Astrocyte of the hippocampus (primary cell): ENCODE measurements at places on chromosomes 2 and 18.

DNA sequence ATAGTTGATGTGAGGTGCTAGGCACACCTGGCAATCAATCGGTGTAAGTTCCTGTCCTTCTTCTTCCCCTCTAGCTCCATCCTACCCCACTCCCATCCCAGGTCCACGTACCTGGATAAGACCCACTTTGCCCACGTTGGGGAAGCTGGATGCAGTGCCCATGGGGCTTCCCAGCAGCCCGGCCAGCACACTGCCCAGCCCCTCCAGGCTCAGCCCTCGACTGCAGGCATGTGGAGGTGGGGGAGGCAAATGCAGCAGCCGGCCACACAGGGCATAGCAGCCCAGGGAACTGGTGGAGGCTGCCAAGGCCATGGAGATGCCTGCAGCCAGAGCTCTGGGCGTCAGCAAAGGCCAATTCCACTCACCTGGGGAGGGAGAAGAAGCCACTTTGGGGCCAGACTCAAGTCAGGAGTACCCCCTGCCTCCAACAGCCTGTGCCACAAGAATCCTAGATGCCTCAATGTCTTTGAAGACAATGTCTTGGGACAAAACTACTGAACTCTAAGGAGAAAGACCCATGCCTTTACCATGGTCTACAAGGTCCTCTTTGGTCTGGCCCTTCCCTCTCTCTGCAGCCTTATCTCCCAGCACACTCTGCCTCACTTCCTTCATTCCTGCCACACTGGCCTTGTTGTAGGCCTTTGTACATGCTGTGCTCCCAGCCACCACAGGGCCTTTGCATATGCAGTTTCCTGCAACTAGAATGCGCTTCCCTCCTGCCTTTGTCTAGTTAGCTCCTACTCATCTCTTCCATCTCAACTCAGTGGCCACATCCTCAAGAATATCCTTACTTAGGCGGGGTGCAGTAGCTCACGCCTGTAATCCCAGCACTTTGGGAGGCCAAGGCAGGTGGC lies 4.5 kb downstream of the SLC23A3 start:
- DNase-seq = no peak

DNA sequence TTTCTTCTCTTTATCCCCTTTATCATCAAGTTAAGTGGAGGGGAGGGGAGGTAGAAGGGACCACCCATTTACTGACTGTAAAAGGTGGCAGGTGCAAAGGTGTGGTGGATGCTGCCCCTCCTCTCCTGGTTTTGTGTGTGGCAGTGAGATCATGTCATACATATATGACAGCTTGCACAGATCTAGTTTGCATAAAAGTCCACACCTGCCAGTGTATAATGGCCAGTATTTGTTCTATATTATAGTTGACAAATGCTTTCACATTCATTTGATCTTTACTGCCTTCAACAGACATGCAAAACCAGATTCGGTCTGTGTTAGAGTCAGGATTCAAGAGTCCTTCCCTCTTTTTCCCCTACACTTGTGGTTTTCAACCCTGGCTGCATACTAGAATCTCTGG lies 55.1 kb downstream of the TGFA start:
- DNase-seq = no peak

- peak; percentile 60 for DNase-seq
Measured at GRCh38 chr2:220143336-220143735, 515.9 kb downstream of the SLC4A3 start.

DNA sequence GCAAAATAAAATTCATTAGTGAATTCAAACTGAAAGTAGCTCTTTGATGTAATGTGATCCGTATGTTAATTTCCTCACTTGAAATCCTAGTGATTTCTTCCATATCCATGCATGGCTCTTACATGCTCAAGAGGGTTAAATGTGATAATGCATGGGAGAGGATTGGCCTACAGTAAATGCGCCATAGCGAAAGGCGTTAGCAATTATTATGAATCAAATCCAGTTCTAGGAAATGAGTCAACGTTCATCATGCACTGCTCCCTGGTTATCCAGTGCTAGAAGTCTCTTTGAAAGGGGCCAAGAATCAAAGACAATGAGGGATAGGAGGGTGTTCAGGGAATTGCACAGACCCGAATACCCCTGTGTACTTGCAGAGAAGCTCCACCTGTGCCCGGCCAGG lies 101.4 kb upstream of the RASGRP3 start:
- no peak for DNase-seq

GRCh38 chr2:99651930-99652670 lies 162.3 kb upstream of the REV1 start:
- peak; percentile 66 for DNase-seq

DNA sequence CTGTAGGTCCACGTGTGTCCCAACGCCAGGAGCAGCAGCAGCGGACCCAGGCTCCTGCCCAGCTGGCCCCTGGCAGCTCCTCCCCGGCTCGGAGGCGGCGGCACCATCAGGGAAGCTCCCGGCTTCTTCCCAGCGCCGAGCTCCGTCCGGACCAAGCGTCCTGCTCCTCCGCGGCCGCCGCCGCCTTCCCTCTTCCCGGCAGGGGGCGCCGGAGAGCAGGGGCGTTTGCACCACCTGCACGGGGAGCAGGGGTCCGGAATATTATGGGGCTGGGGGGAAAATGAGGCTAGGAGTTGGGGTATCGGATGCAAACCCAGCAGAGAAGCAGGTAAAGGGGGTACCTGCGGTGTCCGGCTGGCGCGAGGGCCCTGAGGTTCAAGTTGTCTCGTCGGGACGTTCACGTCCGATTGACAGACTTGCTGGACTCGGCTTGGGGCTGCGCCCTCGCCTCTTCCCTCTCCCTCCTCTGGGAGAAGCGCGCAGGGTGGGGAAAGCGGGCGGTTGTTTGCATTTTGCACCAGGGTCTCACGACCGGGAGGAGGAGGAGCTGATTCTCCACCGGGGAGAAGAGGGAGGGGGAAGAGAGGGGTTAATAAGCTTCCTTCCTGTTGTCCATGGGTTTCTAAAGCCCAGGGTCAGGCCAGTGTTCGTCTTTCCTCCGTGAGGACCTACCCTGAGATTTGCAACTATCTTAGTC lies at the start of gene CCBE1:
Gene CCBE1 (minus strand): TSS at position 188 of the 697 bp plus-strand sequence.
- peak; percentile 86 for DNase-seq

DNA sequence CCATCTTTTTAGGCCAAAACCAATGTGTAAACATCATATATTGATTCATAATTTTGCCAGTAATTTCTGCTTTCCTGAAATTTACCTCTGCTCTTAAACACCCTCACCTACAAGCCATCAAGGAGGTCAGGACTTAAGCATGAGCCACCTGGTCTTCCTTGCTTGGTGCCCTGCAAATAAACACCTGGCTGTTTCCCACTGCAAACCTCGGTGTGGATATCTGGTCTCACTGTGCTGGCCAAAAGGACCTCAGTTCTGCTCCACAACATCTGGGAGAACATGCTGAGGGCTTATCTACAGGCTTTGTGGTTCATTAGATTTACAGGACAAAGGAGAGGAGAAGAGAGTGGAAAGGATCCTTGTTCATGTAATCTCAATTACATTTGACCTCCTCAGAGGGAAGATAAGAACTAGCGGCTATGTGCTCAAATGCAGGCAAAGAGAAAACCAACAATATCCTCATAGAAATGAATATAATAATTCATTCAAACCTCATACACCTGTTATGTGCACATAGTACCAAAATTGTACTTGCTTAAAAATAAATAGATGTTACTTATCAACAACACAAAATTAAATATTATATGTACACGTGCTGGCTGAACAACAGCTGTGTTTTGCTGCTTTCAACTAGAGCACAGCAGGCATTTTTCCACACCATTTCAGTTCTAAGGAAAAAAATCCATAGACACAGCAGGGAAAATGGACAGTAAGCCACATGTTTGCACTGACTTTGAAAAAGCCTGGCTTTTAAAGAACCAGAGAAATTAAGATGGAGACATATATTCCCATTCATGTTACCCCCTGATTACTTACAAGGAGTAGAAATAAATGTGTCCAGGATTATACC lies 465.1 kb downstream of the LPIN1 start:
- no peak for DNase-seq

DNA sequence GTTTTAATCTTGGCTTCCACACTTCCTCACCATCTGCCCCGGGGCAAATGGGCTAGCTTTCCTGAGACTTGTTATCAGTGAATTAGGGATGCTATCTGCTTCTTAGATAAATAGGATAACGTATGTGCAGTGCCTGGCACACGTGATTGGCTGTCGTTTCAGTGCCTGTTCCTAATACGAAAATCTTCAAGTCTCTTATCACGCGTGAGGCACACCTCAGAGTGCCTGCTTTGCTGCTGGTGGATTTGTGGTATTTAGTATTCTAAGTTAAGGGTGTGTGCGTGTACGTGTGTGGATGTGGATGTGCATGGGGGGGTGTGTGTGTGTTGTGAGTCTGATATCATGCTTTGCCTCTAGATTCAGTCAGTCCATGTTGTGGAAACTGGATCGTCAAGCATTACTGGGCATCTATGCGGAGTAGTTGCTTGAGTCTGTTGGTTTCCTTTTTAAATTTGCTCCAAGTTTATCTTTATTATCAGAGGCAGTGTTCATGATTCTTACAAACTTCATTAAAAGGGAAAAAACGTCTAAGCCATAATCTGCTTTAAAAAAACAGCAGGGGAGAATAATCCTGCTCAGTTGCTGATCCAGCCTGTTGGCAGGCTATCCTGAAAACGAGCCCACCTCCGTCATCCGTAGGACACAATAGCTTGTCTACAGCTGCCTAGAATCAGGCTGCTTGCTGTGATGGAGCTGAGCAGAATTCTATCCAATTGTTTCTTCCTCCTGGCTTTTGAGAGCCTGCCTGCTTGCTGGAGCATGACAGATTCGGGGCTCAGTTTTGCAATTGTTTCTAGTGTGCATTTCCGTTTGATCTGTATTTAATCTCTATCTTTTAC lies 6.6 kb downstream of the SH3RF3 start:
- DNase-seq = peak; percentile 61

DNA sequence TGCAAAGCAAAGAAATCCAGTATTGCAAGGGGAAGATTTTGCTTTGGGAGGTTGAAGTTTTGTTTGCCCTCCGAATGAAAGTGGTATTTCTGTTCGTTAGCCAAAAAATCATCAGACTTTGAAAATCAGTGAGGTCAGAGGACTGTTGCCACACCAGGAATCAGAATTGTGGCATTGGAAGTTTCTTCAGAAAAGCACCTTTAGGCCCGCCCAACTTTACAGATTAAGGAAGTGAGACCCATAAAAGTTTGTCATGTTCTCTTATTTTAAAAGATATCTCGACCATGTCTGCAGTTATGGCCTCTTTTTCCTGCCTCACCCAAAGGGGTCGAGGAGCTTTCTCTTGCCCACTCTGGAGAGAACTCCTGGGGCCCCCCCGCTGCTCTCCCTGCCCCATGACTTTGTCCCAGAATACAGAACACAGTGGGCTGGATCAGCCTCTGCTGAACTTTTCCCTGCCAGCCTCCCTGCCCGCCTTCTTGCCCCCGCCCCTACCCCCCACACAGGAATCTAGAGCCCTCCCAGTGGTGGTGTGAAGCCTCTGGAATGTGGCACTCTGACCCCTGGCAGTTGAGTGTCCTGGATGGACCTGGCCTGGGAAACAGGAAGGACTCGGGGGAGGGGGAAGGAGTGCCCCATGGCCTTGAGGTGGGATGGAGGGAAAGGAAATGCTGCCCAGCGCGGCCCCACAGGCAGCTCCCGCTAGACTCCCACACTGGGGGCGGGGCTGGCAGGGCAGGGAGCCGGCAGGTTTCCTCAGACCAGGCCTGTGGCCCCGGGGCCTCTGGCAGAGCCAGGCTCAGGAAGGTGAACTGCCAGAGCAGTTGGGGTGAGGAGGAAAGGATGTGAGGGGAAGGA lies 25.3 kb downstream of the CRIM1 start:
- DNase-seq = no peak

DNA sequence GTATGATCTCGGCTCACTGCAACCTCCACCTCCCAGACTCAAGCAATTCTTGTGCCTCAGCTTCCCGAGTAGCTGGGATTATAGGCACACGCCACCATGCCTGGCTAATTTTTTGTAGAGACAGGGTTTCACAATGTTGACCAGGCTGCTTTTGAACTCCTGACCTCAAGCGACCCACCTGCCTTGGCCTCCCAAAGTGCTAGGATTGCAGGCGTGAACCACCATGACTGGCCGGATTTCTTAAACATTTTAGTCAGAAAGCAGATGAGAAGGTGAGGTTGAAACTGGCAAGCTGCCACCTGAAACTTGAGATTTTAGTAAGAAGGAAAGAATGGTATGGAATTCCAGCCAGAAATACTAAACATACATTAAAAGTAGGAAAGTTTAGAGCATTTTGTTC lies 31.9 kb downstream of the KLHL23 start:
- DNase-seq = peak; percentile 31

DNA sequence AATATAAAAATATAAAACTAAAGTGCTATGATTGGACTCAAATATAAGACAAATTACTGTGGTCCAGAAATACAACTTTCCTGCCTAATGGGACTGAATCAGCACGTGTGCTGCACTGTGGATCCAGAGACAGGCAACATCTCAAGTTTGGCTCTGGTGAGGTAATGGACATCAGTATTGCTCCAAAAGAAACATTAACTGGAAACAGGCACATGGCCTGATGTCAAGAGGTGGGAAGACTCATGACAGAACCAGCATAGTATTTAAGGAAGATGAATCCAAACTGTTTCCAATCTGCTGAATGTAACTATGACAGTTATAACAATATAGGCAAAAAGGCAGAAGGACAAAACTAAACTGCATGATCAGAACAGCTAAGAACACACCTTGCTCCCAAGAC lies 354.6 kb downstream of the FSIP2 start:
- DNase-seq = no peak

DNA sequence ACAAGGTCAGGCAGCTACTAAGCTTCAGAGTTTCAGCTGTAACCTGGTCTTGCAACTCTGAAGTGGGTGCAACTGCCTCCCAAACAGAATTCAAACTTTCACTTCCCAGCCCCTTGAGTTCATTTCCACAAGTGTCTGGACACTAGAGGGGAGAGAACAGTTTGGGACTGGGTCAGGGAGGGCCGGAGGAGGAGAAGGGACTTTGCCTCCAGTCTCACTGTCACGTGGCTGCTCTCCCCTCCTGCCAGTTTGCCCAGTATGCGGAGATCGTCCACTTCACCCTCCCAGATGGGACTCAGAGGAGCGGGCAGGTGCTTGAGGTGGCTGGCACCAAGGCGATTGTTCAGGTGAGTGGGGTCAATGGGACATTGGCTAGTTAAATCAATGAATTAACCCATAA lies 20.6 kb upstream of the ANKRD53 start:
- DNase-seq = no peak

DNA sequence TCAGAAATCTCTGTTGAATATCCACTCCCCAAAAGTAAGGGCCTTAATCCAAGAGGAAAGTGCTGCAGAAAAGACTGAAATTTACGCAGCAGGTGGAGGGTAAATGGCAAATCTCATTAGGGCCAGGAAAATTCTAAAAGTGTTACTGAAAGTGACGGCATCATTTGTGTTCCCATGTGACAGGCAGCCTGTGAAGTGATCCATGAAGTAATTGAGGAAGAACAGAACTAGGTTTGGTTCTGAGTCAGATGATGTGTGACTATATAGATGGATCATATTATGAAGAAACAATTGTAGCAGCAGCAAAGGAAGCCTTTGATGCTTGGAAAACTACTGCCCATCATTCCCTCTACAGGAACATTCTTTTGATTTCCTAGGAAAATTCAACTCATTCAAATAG lies 401.2 kb downstream of the TGIF1 start:
- DNase-seq = no peak

- no peak for DNase-seq
Measured at GRCh38 chr2:104344985-104345384, 508.9 kb upstream of the POU3F3 start.

GRCh38 chr2:191661097-191661924 lies 16.6 kb upstream of the NABP1 start:
- no peak for DNase-seq

GRCh38 chr18:46497129-46497528 lies 159.9 kb downstream of the LOXHD1 start:
- peak; percentile 57 for DNase-seq
